Tibial nerve (tissue), 4 donors: ENCODE measurements at places on chromosomes 5 and 9.

- no peak for DNase-seq
These were observed 507.3 kb upstream of the TYRP1 start for GRCh38 chr9:12185856-12186255.

GRCh38 chr5:134140530-134141201, 26.2 kb downstream of the TCF7 start:
- no peak for DNase-seq

- no peak for DNase-seq
These were observed 8.9 kb downstream of the PRRT1B start for GRCh38 chr9:131554087-131554842.

GRCh38 chr5:174311531-174312269, 266.2 kb downstream of the NSG2 start:
- DNase-seq, result peak; percentile 47

DNA sequence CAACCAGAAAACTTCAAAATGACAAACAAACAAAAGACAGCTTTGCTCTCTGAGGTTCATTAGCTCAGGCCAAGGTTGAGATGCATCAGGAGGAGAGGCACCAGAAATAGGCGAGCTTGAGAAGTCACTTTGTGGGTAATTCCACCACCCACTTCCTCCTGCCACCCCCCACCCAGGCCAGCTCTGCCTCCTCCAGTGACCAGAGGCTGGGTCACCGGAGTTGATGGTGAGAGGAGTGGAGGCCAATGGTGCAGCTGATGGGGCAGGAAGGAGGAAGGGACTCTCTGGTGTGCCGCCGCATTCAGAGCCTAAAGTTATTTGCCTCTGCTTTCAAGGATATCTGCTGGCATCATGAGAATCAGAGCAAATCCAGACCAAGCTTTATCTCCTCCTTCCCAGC, 73.8 kb upstream of the ASTN2 start:
- no peak for DNase-seq

DNA sequence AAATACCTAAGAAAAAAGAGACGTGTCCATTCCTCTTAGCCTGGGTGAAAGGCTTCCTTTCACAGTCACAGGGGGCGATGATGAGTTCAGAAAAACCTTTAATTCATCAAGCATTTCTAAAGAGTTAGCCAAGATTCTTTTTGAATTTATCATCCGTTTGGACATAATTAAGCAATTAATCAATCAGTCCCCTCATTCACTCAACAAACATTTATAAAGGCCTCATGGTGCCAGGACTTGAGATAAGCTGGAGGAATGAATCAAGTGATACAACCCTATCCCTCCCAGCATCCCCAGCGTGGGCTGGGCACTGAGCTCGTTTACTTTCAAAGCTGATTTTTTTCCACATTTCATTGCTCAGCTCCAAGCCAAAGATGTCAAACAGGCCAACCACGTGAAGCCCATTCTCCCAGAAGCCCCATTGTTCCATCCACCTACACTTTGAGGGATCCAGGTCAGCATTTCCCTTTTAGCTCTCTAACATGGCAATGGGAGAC, 140.5 kb downstream of the SLIT3 start:
- DNase-seq, result no peak

DNA sequence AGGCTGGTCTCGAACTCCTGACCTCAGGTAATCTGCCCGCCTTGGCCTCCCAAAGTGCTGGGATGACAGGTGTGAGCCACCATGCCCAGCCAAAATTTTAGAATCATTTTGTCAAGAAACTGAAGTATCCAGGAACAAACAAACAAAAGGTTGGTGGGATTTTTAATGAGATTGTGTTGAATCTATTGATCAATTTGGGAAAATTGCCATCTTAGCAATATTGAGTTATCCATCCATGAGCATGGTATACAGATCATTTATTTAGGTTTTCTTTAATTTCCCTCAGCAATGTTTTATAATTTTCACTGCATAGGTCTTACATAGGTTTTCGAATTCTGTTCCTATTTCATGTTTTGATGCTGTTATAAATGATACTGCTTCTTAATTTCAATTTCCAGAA, 5.7 kb upstream of the LPCAT1 start:
- no peak for DNase-seq

DNA sequence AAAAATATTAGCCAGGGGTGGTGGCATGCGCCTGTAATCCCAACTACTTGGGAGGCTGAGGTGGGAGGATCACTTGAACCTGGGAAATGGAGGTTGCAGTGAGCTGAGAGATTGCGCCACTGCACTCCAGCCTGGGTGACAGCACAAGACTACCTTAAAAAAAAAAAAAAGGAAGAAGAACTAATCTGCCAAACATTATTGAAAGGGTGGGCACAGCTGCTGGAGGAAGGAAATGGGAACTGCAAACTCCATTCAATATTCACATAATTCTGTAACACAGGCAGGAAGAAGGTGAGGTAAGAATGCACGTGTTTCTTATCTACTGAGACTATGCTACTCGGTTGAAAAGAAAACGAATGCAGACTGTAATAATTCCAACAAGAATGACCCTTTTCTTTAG, 121.1 kb upstream of the GNA14 start:
- DNase-seq, result no peak

- no peak for DNase-seq
These were observed 352.1 kb downstream of the GADD45G start for GRCh38 chr9:89956907-89957306.
